Natural killer cell treated with Interleukin-12 subunit alpha and Interleukin-12 subunit beta and Interleukin-15 and Interleukin-18, amount 100 ng/mL, for 72 hours (primary cell): ENCODE measurements at places on chromosomes 11 and 22. TPM values are rescaled to one million over a fixed set of nuclear protein-coding genes. Genes with fewer than 3 reads are reported as not detected.

The ANKK1 gene
- 0.19 TPM for total RNA-seq

The CRACR2B gene
- total RNA-seq = 2.6 TPM

The MN1 gene
- 0.61 TPM for total RNA-seq

GRCh38 chr11:7906481-7906880 is 24.6 kb downstream of the OR10A6 start:
- no peak for DNase-seq
- no peak overlapping the region for H3K4me3 ChIP-seq
- no peak overlapping the region for H3K27ac ChIP-seq
- H3K36me3 ChIP-seq = no peaks in the 10 kb centered on the region

DNA sequence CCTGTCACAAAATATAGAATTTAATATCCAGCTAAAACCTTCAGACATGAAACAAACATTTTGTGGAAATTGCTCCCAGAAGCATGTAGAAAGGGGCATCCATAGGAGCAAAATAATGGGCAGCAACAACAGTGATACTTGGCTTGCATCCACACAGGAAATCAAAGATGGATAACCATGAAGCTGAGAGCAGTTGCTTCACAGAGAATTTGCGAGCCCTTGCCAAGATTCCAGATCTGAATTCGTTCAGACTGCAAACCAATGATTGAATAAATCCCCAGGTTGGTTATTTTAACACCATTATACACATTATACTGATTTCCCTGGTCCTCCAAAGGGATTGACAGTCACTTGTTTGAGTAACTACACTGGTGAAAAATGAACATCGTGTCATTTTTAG is 15.6 kb upstream of the OR51L1 start:
- no peak overlapping the region for H3K27ac ChIP-seq
- no peak overlapping the region for H3K4me3 ChIP-seq
- no peaks in the 10 kb centered on the region for H3K4me1 ChIP-seq
- no peaks in the 10 kb centered on the region for H3K27me3 ChIP-seq
- DNase-seq = no peak
- H3K36me3 ChIP-seq = no peaks in the 10 kb centered on the region

GRCh38 chr11:62811659-62812058 is 6.4 kb upstream of the NXF1 start:
- H3K27ac ChIP-seq = no peak overlapping the region
- H3K27me3 ChIP-seq = no peaks in the 10 kb centered on the region
- H3K4me3 ChIP-seq = no peak overlapping the region
- H3K36me3 ChIP-seq = no peaks in the 10 kb centered on the region
- DNase-seq = no peak
- peaks cover 1% of the 10 kb centered on the region for H3K4me1 ChIP-seq

GRCh38 chr11:3831378-3832239 is 9.2 kb downstream of the RHOG start:
- peaks cover 22% of the 10 kb centered on the region for H3K36me3 ChIP-seq
- H3K27ac ChIP-seq = peak overlapping the region; percentile 96
- H3K4me1 ChIP-seq = peaks cover 64% of the 10 kb centered on the region

GRCh38 chr11:58429273-58429672 is 1.4 kb upstream of the OR5B2 start:
- H3K4me1 ChIP-seq = no peaks in the 10 kb centered on the region
- peaks cover 7% of the 10 kb centered on the region for H3K36me3 ChIP-seq
- H3K27ac ChIP-seq = no peak overlapping the region

GRCh38 chr11:80103142-80103859 is 662.5 kb upstream of the TENM4 start:
- no peaks in the 10 kb centered on the region for H3K4me1 ChIP-seq
- no peak overlapping the region for H3K4me3 ChIP-seq
- H3K27me3 ChIP-seq = no peaks in the 10 kb centered on the region
- H3K27ac ChIP-seq = no peak overlapping the region
- H3K36me3 ChIP-seq = peaks cover 11% of the 10 kb centered on the region
- no peak for DNase-seq

DNA sequence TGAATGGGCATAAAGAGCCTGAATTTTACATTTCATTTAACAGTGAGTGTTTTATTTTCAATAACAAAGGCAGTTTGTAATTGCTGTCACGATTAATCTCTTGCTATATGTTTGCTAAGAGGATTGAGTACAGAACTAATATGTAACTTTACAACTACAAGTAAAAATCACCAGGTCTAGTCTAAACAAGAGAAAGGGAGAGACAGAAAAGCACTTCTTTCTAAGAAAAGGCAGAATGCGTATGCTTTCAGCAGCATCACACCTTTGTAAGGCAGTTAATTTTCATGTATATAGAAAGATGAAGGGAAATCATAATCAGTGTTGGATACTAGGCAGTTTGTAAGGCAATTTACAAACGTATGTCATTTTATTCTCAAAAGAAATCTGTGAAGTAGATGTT is 169.8 kb downstream of the NELL1 start:
- no peaks in the 10 kb centered on the region for H3K27me3 ChIP-seq
- H3K36me3 ChIP-seq = no peaks in the 10 kb centered on the region
- H3K27ac ChIP-seq = no peak overlapping the region

GRCh38 chr11:124301548-124301947 is 12.2 kb downstream of the OR8D1 start:
- no peaks in the 10 kb centered on the region for H3K27me3 ChIP-seq
- no peaks in the 10 kb centered on the region for H3K4me1 ChIP-seq
- H3K27ac ChIP-seq = no peak overlapping the region
- no peak for DNase-seq
- H3K4me3 ChIP-seq = no peak overlapping the region

GRCh38 chr11:114959953-114960505 is 281.7 kb downstream of the NXPE2 start:
- no peak overlapping the region for H3K27ac ChIP-seq
- no peak overlapping the region for H3K4me3 ChIP-seq
- H3K4me1 ChIP-seq = no peaks in the 10 kb centered on the region

- DNase-seq = no peak
- no peaks in the 10 kb centered on the region for H3K4me1 ChIP-seq
- peak overlapping the region; percentile 53 for H3K4me3 ChIP-seq
- peaks cover 25% of the 10 kb centered on the region for H3K27me3 ChIP-seq
Observed at GRCh38 chr22:50169181-50169759, 1.3 kb upstream of the PANX2 start.

- no peak for DNase-seq
- H3K4me3 ChIP-seq = no peak overlapping the region
- peaks cover 4% of the 10 kb centered on the region for H3K36me3 ChIP-seq
- no peaks in the 10 kb centered on the region for H3K4me1 ChIP-seq
Observed at GRCh38 chr11:32615422-32615821, 31.8 kb downstream of the EIF3M start.

DNA sequence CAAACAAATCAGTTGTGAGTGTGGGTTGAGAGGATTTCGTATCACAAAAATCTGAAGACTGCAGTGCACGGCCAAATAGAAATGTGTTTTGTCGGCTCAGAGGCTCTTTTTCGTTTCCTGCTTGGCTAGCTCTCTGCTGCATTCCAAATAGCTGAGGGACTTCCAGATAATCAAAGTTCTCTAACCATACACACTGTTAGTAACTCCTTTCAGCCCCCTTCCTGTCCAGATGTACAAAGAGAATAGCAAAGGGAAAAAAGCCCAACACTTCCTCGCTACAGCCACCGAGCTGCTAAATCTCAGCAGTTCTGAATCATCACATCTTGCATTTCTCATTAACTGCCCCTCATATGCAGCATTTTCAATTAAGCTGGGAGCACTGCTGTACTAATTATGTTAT is 203.1 kb downstream of the TENM4 start:
- no peak overlapping the region for H3K4me3 ChIP-seq
- no peaks in the 10 kb centered on the region for H3K27me3 ChIP-seq
- no peak for DNase-seq
- no peak overlapping the region for H3K27ac ChIP-seq
- H3K36me3 ChIP-seq = no peaks in the 10 kb centered on the region
- H3K4me1 ChIP-seq = no peaks in the 10 kb centered on the region

GRCh38 chr11:28526406-28526751 is 418.2 kb downstream of the METTL15 start:
- no peaks in the 10 kb centered on the region for H3K4me1 ChIP-seq
- no peak for DNase-seq
- no peaks in the 10 kb centered on the region for H3K27me3 ChIP-seq
- H3K4me3 ChIP-seq = no peak overlapping the region

DNA sequence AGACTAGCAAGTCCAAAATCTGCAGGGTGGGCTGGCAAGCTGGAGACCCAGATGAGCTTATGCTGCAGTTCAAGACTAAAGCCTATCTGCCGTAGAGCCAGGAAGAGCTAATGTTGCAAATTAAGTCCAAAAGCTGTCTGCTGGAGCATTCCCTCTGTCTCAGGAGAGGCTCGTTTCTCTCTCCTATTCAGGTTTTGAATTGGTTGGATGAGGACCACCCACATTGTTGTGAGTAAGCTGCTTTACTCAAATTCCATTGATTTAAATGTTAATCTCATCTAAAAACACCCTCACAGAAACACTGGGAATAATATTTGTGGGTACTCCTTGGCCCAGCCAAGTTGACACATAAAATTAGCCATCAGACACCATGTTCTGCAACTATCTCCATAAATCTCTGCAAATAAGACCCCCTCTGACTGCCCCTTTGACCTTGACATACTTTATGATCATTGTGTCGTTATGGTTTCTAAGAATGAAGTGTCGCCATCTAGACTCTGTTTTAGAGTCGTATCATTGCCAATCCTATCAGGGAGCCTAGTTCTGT is 16.8 kb upstream of the CUL5 start:
- peaks cover 35% of the 10 kb centered on the region for H3K27me3 ChIP-seq
- H3K27ac ChIP-seq = no peak overlapping the region
- no peak for DNase-seq
- H3K4me1 ChIP-seq = peaks cover 3% of the 10 kb centered on the region

DNA sequence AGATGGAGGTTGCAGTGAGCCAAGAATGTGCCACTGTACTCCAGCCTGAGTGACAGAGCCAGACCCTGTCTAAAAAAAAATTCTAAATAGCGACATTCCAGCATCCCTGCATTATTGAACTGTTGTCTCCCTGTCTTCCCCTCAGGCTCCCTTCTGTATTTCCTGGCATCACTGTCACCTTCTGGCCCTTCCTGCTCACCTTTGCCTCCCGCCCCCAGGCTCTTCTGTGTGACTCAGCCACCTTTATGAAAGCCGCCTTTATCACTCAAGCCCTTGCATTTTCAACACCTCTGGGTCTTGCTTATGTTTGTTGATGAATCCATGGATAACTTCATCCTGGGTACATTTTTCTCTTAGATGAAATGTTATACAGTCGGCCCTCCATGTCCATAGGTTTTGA is 21.1 kb downstream of the UBASH3B start:
- H3K4me3 ChIP-seq = peak overlapping the region; percentile 13
- H3K4me1 ChIP-seq = peaks cover 19% of the 10 kb centered on the region
- H3K27ac ChIP-seq = peak overlapping the region; percentile 13
- no peaks in the 10 kb centered on the region for H3K36me3 ChIP-seq

GRCh38 chr11:80529726-80530125 is 1088.9 kb upstream of the TENM4 start:
- H3K27ac ChIP-seq = no peak overlapping the region
- H3K36me3 ChIP-seq = peaks cover 4% of the 10 kb centered on the region
- DNase-seq = no peak
- no peaks in the 10 kb centered on the region for H3K4me1 ChIP-seq
- H3K27me3 ChIP-seq = no peaks in the 10 kb centered on the region

GRCh38 chr11:113833151-113833550 is 42.2 kb downstream of the USP28 start:
- H3K27me3 ChIP-seq = no peaks in the 10 kb centered on the region
- H3K27ac ChIP-seq = peak overlapping the region; percentile 30
- no peak overlapping the region for H3K4me3 ChIP-seq
